ENCODE measurements at places on chromosomes 7 and 10.

DNA sequence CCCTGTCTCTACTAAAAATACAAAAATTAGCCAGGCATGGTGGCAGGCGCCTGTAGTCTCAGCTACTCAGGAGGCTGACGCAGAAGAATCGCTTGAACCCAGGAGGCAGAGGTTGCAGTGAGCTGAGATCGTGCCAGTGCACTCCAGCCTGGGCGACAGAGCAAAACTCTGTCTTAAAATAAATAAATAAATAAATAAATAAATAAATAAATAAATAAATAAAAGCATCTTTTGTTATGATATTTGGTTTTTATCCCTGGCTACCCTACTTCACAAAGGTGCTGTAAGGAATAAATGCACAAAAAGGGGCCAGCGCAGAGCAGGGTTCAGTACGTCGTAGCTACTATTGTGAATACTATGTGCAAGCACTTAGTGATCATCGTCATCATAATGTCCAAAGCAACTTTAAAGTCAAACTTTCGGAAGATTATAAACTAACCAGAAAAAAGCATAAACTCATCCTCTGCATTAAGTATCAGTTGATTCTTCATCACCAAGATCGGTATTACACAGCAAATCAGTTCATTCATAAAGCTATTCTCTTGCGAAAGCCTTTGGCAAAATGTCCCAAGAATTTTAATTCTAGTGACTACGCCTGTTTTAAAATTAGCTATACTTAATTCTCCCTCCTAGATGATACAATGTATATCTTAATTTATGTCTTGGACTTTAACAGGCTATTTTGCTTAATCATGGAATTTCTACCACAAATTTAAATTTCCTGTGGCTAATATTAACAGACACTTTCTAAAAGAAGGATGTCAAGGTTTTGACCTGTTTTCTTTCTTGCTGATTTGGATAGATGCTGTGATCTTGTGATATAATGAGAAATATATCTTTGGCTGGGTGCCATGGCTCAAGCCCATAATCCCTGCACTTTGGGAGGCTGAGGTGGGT, 7.6 kb upstream of the NFE2L3 start:
- DNase-seq, result no peak
- H3K36me3 ChIP-seq, result no peaks in the 10 kb centered on the region
- no peaks in the 10 kb centered on the region for H3K27me3 ChIP-seq

- no peak for DNase-seq
- H3K4me3 ChIP-seq, result no peak overlapping the region
- no peak overlapping the region for H3K27ac ChIP-seq
- H3K36me3 ChIP-seq, result no peaks in the 10 kb centered on the region
- no peaks in the 10 kb centered on the region for H3K27me3 ChIP-seq
- H3K4me1 ChIP-seq, result no peaks in the 10 kb centered on the region
These were observed 90.4 kb downstream of the ETV1 start for GRCh38 chr7:13898957-13899670.

DNA sequence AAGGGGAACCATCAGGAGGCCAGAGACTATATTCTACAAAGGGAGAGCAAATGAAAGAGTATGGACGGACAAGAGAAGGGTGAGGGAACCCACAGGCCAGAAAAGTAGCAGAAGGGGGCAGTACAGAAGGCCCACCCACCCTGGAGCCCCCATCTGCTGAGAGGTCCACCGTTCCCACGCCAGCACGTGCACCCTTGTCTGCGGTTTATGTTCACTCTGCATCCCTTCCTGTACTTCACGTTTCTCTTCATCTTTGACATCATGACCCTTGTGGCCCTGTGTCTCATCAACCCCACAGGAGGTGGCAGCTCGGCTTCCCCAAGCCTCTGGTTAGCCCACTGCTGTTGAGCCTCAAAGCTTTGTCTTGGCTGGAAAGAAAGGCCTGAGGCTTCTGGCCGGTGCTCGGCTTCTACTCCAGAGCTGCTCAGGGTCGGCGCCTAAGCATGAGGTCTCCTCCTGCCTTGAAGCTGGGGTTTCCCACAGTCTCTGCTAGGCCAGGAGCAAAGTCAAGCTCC, 138.0 kb downstream of the DLG5 start:
- no peak overlapping the region for H3K4me3 ChIP-seq
- no peak for DNase-seq
- H3K27me3 ChIP-seq, result peaks cover under 1% of the 10 kb centered on the region

DNA sequence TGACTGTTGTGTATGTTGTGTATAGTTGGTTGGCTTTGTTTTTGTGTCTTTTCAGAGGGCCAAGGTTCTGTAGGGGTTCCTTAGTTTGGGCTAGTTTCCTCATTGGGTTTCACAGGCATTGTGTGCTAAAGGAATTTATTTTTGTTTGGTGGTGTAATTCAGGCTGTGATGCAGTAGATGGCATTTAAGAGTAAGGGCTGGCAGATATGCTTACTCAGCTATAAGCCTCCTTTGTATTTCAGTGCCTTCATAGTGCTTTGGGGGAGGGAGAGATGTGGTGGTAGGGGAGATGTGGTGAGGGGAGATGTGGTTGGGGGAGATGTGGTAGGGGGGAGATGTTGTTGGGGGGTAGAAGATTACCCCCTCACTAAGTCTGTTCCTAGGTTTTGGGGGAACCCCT, 91.7 kb downstream of the SLC25A40 start:
- H3K27ac ChIP-seq, result no peak overlapping the region
- H3K4me3 ChIP-seq, result no peak overlapping the region
- H3K36me3 ChIP-seq, result no peaks in the 10 kb centered on the region
- no peaks in the 10 kb centered on the region for H3K27me3 ChIP-seq
- H3K4me1 ChIP-seq, result no peaks in the 10 kb centered on the region
- DNase-seq, result no peak

DNA sequence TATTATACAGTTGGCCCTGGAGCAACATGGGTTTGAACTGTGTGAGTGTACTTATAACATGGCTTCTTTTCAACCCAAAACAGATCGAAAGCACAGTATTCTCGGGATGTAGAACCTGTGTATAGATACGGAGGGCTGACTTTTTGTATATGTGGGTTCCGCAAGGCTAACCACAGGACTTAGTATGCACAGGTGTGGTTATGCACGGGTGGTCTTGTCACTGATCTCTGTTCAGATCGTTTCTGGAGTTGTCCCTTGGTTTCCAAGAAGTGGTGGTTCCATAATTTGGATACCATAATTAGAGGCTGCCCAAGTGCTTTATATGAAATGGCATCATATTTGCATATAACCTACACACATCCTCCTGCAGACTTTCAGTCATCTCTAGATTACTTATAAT, 10.9 kb upstream of the BHLHA15 start:
- DNase-seq, result no peak
- H3K4me1 ChIP-seq, result no peaks in the 10 kb centered on the region
- no peak overlapping the region for H3K4me3 ChIP-seq
- H3K27me3 ChIP-seq, result no peaks in the 10 kb centered on the region

DNA sequence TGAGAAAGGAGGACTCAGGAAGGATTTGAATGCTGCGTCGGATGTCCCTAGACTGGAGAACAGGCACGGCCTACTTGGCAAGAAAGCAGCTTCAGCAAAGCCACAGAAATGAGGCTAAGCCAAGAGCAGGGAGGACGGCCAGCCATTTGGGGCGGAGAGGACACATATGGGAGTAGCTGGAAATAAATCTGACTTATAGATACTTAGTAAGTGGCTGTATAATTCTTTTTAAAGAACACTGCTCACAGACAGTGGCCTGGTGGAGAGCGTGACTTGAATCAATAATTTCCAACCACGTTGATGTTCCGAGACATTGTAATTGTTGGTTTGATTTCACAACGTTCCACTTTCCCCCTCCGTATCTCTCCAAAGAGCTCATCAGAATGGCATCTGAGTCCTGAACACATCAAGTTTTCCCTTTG, 67.7 kb upstream of the JCAD start:
- H3K4me3 ChIP-seq, result no peak overlapping the region
- no peaks in the 10 kb centered on the region for H3K36me3 ChIP-seq
- no peak for DNase-seq
- no peak overlapping the region for H3K27ac ChIP-seq
- no peaks in the 10 kb centered on the region for H3K4me1 ChIP-seq

GRCh38 chr7:93957767-93958166, 36.2 kb downstream of the GNG11 start:
- no peak overlapping the region for H3K27ac ChIP-seq
- no peaks in the 10 kb centered on the region for H3K4me1 ChIP-seq
- DNase-seq, result no peak
- no peak overlapping the region for H3K4me3 ChIP-seq
- H3K27me3 ChIP-seq, result no peaks in the 10 kb centered on the region
